ENCODE measurements at places on chromosomes 3 and 15.
A peak's percentile ranks its signal among the peaks of the same experiment; 100 is the strongest.

- no peak for DNase-seq
These were observed 601.7 kb upstream of the ZNF717 start for GRCh38 chr3:76387000-76387399.

DNA sequence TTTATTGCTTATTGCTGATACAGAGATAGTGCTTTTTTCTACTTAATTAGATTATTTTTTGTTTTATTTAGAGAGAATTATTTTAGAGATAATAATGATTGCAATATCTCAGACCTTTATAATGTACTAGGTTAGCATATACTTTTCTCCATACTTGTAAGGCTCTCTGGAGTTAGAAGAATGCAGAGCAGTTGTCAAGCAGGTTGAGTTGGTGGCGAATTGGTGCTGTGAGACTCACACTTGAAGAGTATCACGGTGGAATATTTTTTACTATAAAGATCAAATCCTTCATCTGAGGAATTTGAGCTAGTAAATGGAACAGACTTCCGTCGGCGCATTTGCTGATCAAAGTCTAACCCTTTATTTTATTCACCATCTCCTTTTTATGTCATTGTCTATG lies 47.3 kb upstream of the MDFIC2 start:
- no peak for DNase-seq

- DNase-seq: no peak
These were observed 18.5 kb downstream of the FSTL1 start for GRCh38 chr3:120432150-120432860.

- no peak for DNase-seq
These were observed 44.1 kb downstream of the CPN2 start for GRCh38 chr3:194306771-194307640.

GRCh38 chr3:67609709-67610108 lies 44.7 kb downstream of the SUCLG2 start:
- no peak for DNase-seq

- no peak for DNase-seq
These were observed 55.8 kb upstream of the ACAD9 start for GRCh38 chr3:128823631-128824030.

DNA sequence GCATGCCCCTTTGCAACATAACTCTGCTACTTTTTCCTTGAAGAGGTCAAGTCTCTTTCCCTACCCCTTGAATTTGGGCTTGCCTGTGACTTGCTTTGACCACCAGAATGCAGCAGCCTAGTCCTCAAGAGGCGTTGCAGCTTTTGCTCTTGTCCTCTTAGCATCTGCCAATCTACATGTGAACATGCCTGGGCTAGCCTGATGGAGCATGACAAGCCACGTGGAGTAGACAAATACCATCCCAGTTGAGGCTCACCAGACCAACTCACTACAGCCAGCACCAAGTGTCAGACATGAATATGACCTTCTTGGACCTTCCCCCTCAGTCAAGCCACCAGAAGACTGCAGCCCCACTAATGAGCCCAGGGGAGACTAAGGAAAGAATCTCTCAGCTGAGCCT lies 32.9 kb downstream of the AMOTL2 start:
- DNase-seq: no peak

DNA sequence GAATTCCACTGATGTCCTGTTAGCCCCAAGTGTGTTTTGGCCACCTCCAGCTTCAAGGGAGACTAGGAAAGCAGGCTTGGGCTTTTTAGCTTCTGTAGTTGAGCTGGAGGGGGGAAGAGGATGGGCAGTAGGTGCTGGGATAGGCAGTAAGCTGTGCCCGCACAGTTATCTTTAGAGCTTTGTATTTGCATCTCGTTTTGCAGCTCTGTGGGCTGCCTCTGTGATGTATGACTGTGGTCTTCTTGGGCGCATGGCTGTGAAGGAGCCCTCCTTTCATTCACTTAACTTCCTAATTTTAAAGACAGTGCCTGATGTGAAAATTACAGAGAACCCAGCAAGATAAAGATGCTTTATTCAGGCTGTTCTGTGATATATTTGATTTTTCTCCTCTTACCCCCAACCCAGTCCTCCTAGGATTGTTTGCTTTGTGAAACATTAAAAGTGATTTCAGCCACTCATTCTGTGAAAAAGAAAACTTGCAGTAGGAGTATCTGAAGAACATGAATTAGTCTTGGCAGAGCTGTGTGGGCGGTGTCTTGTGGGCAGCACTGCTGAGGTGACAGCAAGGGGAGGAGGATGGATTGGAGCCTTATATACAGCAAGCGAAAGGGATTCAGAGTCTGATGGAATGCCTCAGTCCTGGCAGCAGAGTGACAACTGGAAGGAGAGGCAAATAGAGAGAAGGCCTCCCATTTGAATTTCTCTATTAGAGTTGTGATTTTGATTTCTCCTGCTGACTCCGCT lies 74.3 kb downstream of the LARS2 start:
- no peak for DNase-seq

GRCh38 chr3:184332370-184333090 lies 4.9 kb upstream of the FAM131A start:
- no peak for DNase-seq

DNA sequence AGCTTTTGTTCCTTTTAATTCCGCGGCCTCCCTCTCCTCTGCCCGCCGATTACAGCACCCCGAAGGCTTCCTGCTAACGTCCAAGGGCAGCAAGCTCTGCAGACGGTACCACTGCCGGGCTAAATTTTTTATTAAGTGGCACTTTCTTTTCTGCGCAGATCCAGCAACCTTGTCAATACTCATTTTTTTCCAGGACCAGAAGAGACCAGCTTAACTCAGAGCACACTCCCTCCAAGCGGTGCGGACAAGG lies 542 bp upstream of the MEIS2 start:
- peak; percentile 56 for DNase-seq

GRCh38 chr15:77179541-77179998 lies 108.7 kb upstream of the TSPAN3 start:
- DNase-seq: no peak

- peak; percentile 9 for DNase-seq
These were observed 22.4 kb downstream of the FNDC3B start for GRCh38 chr3:172061724-172062184.

GRCh38 chr3:36792342-36792741 lies 28.0 kb upstream of the DCLK3 start:
- no peak for DNase-seq

DNA sequence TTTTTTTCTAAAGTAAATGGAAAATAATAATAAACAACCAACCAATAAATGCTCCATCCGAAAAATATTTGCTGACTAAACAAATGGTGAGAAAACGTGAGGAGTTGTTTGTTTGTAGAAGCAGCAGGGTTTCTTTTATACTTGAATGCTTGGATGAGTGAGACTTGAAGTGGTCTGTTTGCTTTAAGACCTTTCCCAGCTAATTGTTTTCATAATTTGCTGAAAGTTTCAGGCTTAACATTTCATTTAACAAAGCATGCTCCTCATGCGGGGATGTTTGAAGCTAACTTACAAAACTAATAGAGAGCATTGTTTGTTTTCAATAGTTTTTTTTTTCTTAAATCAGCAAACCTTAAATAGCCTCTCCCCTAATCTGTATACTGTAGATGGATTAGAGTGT lies 484.6 kb downstream of the ROBO2 start:
- no peak for DNase-seq

DNA sequence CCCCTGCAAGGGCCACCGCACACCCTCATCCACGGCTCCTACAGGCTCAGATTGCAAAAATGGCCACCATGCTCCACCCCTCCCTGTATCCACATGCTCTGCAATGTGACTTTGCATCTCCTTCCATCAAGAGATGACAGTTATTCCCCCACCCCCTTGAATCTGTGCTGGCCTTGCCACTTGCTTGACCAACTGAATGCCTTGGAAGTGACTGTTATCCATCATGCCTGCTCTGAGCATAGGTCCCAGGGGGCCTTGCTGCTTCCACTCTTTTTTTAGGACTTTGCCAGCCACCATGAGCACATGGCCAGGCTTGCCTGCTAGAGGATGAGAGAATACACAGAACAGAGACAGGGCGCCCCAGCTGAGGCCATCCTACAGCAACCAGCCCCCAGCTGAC lies 13.6 kb downstream of the HAPLN3 start:
- no peak for DNase-seq

- no peak for DNase-seq
These were observed 118.6 kb downstream of the ANO10 start for GRCh38 chr3:43503067-43503728.

DNA sequence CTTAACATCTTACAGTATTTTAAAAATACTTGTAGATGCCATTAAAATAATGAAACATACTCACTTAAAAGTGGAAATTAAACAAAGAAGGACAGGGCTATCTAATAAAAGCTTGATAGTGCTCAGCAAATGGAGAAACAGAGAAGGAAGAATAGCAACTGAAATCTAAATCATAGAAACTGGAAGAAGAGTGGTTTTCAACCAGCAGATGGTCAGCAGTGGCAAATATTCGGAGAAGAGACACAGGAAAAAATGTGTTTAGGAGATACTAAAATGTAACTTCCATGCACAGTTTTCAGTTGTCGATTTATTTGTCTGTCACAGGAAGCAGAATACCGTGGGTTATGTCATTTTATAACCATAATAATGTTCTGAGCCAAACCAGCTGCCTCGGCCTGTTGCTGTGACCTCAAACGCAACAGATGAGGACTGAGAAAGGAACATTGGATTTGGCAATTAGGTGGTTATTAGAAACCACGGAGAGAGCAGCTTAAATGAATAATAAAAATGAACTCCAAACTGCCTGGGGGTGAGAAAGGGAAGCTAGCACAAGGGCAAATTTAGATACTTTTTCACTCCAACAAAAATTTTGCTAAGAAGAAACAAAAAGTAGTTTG lies 246.6 kb upstream of the KCNMB2 start:
- DNase-seq: no peak

GRCh38 chr3:177085794-177086193 lies 111.5 kb downstream of the TBL1XR1 start:
- DNase-seq: no peak

GRCh38 chr15:36432161-36432560 lies 147.3 kb upstream of the CDIN1 start:
- DNase-seq: no peak

DNA sequence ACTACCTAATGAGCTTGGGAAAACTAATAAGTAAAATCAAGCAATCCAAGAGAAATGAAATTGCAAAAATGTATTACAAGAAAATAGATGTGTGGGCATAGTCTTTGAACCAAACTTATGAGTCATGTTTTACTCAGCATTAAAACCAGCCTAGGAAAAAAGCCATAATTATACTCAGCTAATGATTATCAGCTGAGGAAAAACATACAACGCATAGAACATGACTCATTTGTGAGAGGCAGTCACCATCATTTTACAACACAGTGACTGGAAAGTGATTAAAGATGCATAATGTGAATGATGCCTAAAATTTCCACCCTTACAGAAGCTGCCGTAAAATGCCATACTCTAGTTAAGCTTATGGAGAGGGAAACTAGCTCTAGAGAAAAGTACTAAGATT lies 238.0 kb upstream of the EOMES start:
- no peak for DNase-seq

GRCh38 chr15:93986400-93986984 lies 244.9 kb upstream of the MCTP2 start:
- no peak for DNase-seq

DNA sequence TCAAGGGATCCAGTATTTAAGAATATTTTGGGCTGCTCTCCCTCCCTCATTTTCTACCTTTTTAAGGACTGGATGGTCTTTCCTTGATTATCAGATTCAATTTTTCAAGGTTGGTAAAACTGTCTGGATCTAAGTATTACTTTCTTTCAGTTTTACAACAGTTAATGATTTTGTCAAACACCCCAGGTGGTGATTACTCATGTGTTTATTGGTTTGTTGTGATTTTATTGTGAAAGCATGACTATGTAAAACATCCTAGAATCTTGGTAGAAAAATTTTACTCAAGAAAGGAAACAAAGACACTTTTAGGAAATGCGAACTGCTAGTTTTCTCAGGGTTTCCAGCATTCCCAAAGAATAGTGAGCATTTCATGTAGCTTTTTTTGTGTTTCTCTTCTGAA lies 7.3 kb downstream of the GTF2E1 start:
- no peak for DNase-seq

DNA sequence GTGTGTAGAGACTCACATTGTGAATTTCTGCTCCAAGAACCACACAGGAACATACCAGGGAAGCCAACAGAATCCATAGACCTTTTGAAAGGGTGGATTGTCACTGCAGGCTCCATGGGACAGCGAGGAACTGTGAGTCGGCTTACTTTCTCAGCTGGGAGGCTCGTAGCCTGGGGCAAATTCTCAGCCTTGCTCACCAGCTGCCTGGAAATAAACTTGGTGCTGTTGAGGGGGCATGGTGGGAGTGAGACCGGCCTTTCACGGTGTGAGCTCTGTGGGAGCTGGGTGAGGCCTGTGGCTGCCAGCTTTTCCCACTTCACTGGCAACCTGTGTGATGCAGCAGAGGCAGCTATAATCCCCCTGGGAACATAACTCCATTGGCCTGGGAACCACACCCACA lies 146.6 kb upstream of the P2RY1 start:
- no peak for DNase-seq

GRCh38 chr3:185351396-185351795 lies 11.5 kb upstream of the MAP3K13 start:
- DNase-seq: no peak

- DNase-seq: no peak
These were observed 420.0 kb upstream of the CBLB start for GRCh38 chr3:106288781-106289180.

- DNase-seq: no peak
These were observed 392.6 kb downstream of the ZPLD1 start for GRCh38 chr3:102827386-102827785.

GRCh38 chr3:67382536-67382935 lies 271.9 kb downstream of the SUCLG2 start:
- no peak for DNase-seq

- DNase-seq: no peak
These were observed 515.9 kb downstream of the GBE1 start for GRCh38 chr3:81245501-81245900.

GRCh38 chr3:60746695-60747416 lies 504.4 kb downstream of the FHIT start:
- no peak for DNase-seq

DNA sequence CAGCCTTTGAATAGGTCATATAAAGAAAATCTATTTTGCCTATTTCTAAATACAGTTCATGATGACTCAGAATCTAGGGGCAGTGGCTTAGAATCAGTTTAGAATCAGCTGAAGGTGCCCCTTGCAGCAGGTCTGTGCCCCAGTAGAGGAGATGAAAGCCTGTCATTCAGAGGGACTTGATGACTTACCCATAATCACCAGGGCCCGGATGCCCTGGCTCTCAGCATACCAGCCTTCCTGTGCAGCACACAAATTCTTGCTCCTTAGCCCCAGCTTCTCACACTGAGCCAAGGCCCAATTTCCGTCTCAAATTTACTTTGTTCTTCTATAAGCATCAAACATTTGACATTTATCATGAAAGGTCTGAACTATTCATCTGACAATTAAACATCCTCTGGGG lies 83.2 kb upstream of the EOMES start:
- no peak for DNase-seq

All from NCI-H774 (cell line).